ENCODE measurements at places on chromosomes 2 and 18. TPM values are rescaled to one million over a fixed set of nuclear protein-coding genes. Genes with fewer than 3 reads are reported as not detected.
A peak's percentile ranks its signal among the peaks of the same experiment; 100 is the strongest.

The PAIP2B gene
- 3.7 TPM for total RNA-seq

The KCNIP3 gene
- total RNA-seq: 0.48 TPM

The DYSF gene
- 9.5 TPM for total RNA-seq

DNA sequence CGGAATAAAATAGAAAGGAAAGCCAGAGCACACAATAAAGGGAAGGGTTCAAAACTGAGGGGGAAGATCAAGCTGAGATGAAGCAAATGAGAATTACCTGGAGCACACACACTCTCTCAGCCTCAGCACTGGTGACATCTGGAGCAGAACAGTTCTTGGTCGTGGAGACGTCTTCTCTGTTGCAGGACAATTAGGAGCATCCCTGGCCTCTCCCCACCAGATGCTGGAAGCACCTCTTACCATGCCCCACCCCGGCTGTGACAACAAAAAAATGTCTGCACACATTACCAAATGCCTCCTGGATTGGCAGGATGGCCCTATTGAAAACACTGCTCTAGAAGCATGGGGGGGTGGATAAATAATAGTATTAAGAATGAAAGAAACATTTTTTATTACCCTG, 43.6 kb upstream of the MAP3K20 start:
- DNase-seq: no peak

GRCh38 chr2:100451734-100452133, 18.5 kb upstream of the NMS start:
- no peak for DNase-seq

GRCh38 chr2:64133828-64134227, 10.4 kb downstream of the PELI1 start:
- DNase-seq: no peak

DNA sequence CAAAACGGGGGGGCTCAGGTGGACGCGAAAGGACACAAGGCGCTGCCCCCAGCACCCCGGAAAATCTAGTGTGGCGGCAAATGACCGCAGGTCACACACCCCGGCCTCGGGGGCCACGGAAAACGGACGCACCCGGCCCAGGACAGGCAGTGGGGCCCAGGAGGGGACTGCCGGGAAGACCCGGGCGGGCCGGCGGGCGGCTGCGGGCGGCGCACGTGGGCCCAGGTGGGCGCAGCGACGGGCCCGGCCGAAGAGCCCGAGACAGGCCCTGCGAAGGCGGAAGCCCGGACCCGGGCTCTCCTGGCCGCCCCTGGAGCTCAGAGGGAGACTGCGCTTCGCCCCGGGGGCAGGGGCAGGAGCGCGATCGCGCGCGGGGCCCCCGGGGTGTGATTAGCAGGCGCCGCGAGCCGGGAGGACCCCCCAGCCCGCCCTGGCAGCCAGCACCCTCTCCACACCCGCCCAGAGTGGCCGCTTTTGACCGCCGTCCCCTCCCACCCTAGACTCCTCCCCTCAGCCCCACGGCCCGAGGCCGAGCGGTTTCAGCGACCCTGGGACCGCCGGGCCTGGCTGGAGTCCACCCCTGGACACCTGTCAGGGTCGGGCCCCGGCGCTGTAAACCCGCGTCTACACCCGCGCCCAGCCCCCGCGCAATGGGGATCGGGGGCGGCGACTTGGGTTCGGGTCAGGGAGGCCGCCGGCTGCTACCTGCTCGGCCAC, 773 bp downstream of the MBP start:
- DNase-seq: peak; percentile 85

DNA sequence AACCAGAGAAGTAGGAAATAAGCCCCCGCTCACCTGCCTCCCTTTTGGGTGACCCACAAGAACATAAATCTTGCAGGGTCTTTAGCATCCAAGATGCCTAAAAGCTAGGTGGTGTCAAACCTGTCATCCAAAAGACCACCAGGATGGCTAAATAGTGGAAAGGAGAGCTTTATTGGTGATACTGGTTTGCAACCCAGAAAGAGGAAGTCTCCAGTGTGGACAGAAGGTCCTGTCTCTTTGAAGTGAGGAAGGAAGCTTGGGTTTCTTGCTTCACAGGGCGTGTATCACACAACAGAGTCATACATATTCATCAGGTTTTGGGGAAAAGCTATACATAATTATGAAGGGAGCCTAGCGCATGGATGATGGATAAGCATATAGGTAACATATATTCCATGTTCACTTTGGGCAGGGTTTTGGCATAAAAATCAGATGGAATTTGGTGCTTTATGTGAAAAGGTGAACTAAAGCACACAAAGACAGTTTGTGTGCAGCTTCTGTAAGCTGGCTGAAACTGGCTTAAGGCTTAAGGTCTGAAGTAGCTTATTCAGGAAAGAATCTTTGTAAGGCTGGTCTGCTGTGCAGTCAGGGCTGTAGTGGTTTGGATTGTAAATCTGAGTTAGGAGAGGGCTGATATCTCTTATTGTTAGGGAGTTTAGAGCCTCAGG, 102.2 kb upstream of the MSH2 start:
- no peak for DNase-seq

- DNase-seq: no peak
Observed at GRCh38 chr2:119688616-119689015, 9.6 kb downstream of the TMEM177 start.

- peak; percentile 52 for DNase-seq
Observed at GRCh38 chr2:191835539-191836350, 11.1 kb downstream of the CAVIN2 start.

- no peak for DNase-seq
Observed at GRCh38 chr2:179768765-179769164, 92.6 kb downstream of the ZNF385B start.

All from H7 (cell line).